Activated T-helper 9 cell treated with anti-CD3 and anti-CD28 coated beads, Interleukin-2, amount 50 U/mL, for 16 hours (primary cell): ENCODE measurements at places on chromosomes 5 and 9.

- DNase-seq = no peak
These were observed 42.0 kb downstream of the THBS4 start for GRCh38 chr5:80077051-80077714.

DNA sequence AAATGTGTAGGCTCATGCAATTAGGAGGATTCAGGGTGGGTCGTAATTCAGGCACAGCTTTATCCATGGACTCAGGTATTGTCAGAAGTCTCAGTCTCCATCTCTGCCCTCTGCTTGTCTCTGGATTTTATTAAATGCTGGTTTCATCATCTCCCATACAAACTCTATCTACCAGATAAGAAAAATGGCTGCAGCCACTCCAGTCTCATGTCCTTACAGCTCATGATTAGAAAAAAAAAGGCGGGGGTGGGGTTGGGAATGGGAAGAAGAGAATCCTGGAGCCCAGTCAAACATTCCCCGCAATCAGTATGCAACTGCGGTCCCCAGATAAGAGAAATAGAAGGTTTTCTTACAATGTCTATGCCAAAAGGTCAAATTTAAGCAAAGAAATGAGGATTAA, 7.6 kb upstream of the FBXO38 start:
- DNase-seq = no peak

DNA sequence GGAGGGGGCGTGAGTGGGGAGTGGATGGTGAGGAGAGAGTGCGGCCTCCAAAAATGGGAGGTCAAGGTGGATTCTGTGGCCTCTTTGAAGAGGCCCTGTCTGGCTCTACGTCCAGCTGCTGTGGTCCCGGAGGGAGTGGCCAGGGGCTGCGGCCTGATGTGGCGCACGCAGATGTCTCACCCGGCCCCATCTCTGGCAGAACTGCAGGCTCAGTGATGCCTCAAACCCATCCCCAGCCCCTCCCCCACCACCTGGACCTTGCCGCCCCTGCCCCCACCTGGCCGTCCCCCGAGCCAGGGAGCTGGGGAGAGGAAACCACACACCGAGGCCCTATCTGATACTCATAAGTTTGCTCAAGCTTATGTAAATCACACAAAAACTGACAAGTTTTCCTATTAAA, 267.6 kb downstream of the PBX3 start:
- no peak for DNase-seq

DNA sequence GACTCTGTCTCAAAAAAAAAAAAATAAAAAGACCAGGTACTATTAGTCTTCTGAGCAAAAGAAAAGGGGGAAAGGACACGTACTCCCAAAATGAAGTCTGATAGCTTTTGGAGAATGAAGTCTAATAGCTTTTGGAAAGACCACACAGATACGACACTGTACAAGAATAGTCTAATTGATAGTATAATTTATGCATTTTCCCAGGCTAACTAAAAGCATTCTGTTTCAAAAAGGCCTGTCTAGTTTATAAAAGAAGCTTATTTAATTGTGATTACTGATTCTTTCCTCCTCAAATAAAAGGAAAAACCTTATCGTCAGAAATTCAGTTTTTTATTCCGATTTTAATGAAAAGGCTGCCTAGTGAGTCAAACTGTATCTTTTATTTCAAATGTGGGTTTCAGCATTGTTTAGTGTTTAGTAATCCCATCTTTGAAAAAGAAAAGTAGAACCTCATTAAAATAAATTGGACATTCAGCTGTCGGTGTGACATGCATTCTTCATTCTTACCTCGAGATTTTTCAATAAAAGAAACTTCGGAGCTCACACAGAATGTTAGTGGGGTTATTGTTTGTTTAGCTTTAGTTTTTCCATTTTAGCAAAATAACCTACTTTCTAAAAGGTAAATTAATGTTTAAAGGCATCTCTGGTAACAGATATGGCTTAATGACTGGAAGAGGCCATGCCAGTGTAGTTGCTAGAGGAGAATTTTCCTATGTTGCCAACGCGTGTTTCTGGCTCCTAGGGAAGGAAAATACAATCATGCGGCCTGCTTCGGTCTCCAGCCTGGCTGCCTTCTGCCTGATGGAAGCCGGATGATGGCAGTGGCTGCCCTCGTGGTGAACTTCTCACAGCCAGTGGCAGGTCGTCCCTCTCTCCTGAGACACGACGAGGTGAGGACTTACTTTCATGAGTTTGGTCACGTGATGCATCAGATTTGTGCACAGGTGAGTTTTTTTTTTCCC, 70.0 kb downstream of the NLN start:
- DNase-seq = no peak

DNA sequence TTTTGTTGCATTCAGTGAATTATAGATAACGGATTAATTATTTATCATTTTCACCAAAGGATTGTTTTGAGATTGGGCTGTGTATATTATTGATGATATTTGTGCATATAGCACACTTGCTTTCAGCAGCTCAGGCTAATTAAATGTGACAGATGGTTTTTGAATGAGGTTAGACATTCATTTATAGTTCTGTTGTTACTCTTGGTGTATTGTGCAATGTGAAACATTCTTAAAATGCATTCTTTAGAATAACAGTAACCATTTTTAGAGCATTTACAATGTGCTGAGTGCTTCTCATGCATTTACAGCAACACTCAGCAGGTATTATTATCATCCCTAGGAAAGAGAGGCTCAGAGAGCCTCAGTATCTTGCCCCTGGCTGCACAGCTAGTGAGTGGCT, 23.8 kb downstream of the NANS start:
- DNase-seq = no peak

GRCh38 chr5:173327948-173328843, at the start of gene STC2:
Gene STC2 (minus strand): TSS chr5:173328414. CDS start chr5:173328193, 221 bp downstream.
- DNase-seq = no peak

DNA sequence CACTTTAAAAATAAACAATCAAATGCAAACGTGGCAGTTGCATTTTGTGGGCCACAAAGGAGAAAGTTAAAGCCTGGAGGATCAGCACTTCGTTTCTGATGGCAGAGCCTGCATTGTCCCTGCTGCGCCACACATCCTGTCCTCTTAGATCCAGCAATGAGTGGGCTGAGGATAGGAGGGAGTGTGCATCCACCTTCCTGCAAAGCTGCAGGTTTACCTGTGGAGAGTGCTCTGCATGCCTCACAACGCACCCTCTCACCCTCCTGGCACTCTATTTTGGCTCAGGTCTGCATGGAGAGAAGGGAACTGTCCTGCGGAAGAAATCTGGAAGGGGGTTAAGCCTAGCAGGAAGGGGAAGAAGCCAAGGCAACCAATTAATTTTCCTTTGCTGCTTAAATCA, 212.2 kb upstream of the SLC24A2 start:
- no peak for DNase-seq

DNA sequence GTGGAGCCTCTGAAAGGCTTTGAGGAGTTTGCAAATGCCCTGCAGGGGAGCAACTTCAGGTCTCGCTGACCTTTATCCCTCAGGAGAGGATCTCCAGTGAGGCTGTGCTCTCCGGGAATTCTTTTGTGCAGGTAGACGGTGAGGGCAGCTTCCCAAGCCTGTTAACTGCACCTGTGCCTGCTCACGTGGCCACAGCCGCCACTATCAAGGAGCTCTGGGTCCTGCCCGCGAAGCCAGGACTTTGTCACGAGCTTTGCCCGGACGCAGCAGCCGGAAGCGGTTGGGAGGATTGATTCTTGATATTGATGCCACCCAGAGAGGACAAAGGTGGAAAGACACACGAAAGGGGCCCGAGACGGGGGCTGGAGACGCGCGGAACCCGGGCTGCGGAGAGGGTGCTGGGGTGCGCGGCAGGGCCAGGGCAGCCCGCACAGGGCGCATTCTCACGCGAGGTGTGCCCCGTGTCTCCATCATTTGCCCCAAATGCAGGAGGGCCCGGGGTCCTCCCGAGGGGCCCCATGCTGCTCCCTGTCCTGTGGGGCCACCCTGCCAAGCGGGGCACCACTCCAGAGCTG, 18.2 kb downstream of the SLC9A3 start:
- no peak for DNase-seq

- DNase-seq = peak; percentile 35
These were observed 47.7 kb upstream of the GLRX start for GRCh38 chr5:95870105-95870672.

GRCh38 chr5:158874343-158874742, 225.4 kb downstream of the EBF1 start:
- DNase-seq = no peak

DNA sequence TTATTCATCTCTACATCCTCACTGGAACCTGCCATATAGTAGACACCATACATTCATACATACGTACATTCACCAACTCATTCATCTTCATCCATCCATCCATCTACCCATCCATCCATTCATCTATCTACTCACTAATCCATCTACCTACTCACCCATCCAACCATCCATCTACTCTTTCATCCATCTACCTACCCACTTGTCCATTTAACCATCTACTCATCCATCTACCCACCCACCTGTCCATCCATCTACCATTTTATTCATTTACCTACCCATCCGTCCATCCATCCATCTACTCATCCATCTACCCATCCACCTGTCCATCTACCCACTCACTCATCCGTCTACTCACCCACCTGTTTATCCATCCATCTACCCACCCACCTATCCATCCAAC, 31.9 kb upstream of the LCP2 start:
- DNase-seq = no peak

GRCh38 chr9:71761938-71762353, 6.4 kb downstream of the CEMIP2 start:
- DNase-seq = no peak

GRCh38 chr9:127211983-127212382, 52.6 kb upstream of the GARNL3 start:
- no peak for DNase-seq

- DNase-seq = no peak
These were observed 363 bp upstream of the SLC25A48 start for GRCh38 chr5:135833961-135834638.

GRCh38 chr9:115004545-115004944, 74.2 kb upstream of the TNFSF8 start:
- DNase-seq = no peak

GRCh38 chr5:90475436-90475980, 844 bp downstream of the POLR3G start:
- no peak for DNase-seq
